ENCODE measurements at places on chromosomes 2 and 18.
A peak's percentile ranks its signal among the peaks of the same experiment; 100 is the strongest.

DNA sequence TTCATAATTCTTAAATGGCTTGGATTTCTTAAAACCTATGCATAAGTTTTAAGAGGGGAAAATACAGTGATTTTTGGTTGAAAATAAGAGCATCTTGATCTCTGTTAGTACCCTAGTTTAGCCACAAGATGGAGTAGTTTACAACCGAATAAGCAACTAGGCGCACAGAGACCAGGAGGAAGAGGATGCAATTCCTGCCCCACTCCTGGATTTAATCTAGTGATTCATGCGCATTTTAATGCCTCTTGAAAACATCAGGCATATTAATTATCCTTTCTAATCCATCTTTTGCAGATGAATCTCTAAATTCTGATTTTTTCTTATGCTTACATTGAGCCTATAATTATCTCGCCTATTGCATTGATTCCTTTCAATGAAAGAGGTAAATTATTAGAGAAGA, 76.7 kb downstream of the MRPS9 start:
- no peak for DNase-seq

- no peak for DNase-seq
Observed at GRCh38 chr2:216661639-216662375, 28.6 kb downstream of the IGFBP2 start.

- DNase-seq, result no peak
Observed at GRCh38 chr18:78517973-78518372, 461.6 kb upstream of the SALL3 start.

GRCh38 chr2:204027091-204027490, 90.5 kb downstream of the ICOS start:
- no peak for DNase-seq

GRCh38 chr18:62524440-62525200, 1.8 kb downstream of the ZCCHC2 start:
- DNase-seq, result peak; percentile 63

DNA sequence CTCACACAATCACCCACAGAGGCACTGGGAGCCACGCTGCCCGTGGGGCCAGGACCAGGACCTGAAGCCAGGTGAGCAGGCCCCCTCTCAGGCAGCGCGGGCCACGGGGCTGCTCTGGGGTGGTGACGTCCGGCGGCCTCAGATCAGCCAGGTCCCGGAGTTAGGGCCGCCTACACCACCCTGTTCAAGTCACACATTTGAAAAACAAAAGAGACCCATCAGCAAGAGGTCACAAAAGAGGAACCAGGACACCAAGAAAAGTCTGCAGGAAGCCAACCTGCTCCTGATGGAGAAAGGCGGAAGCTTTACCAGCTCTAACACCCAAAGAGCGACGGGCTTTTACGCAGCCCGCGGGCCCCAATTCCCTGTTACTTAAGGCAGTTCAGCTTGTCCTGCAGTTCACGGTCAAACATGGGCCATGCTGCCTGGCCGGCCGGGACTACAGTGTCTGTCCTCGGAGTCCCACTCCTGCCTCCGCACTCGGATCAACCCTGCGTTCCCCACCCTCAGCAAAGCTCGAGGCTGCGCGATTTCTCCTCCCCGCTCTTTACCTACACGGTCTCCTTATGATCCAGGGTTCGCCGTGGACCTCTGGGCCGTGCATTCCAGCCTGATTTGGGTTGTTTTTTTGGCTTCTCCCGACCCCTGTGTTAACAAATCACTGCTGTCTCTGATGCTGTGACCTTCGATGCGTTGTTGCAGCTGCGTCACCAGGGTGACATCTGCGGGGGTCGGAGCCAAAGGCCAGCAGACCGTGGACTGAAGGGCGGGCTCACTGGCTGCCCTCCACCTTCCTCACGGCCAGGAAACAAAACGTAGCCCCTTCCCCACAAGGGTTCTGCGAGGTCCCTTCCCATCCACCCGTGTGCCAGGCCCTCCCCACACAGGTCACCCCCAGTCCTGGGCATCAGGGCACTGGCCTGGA, 31.0 kb downstream of the SNORC start:
- DNase-seq, result no peak

GRCh38 chr18:56559044-56559443, 79.3 kb downstream of the TXNL1 start:
- no peak for DNase-seq

GRCh38 chr2:95165030-95165370, 609 bp upstream of the ZNF2 start:
- no peak for DNase-seq

- DNase-seq, result peak; percentile 69
Observed at GRCh38 chr2:158968396-158969161, at the start of gene TANC1. TSS of gene TANC1 (plus strand) at chr2:158968640. CDS start at chr2:159065911, 97,271 bp downstream.
